ENCODE measurements at places on chromosomes 2 and 18.

DNA sequence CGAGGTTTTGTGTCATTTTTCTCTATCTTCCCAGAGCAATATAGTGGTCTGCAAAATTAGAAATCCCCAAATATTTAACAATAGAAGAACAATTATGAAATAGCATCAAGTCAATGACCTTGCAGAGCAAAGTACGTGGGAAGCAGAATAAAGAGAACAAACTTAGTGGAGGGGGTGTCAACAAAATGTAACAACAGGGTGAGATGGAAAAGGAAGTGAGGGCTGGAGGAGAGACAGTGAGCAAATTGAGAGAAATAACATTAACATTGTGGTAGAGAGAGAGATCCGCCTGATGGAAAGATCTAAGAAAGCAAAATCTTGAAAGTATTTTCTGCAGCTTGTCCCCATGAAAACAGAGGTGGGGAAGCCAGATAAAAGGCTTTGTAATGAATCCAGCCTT lies 23.4 kb downstream of the ARHGAP15 start:
- no peak for DNase-seq

- DNase-seq = no peak
These were observed 44.5 kb upstream of the MYCN start for GRCh38 chr2:15895615-15896469.

DNA sequence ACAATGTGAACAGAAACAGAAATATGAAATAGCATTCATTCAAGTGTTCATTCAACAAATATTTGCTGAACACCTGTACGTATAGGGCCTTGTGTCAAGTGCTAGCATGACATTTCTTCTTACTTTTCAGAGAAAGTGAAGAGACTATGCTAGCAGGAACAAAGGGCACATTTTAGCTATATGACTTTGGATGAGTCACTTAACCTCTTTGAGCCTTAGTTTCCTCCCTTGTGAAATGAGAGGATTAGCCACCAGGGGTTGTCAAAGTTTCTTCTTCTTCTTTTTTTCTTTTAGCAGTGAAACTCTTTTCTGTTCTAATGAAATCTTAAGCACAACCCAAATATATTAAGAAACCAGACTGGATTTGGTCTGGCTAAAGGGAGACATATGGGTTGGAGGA lies 53.1 kb downstream of the FIGN start:
- no peak for DNase-seq

- no peak for DNase-seq
These were observed 57.5 kb upstream of the GREB1L start for GRCh38 chr18:21184396-21184996.

GRCh38 chr2:216659276-216659675 lies 26.1 kb downstream of the IGFBP2 start:
- no peak for DNase-seq

GRCh38 chr2:86314125-86314524 lies 23.3 kb downstream of the REEP1 start:
- no peak for DNase-seq

GRCh38 chr2:144015036-144015435 lies 504.9 kb downstream of the ZEB2 start:
- no peak for DNase-seq

- DNase-seq = peak; percentile 31
These were observed 640 bp downstream of the SPTBN1 start for GRCh38 chr2:54456612-54457322.

GRCh38 chr2:111050701-111051376 lies 69.9 kb upstream of the BCL2L11 start:
- no peak for DNase-seq

DNA sequence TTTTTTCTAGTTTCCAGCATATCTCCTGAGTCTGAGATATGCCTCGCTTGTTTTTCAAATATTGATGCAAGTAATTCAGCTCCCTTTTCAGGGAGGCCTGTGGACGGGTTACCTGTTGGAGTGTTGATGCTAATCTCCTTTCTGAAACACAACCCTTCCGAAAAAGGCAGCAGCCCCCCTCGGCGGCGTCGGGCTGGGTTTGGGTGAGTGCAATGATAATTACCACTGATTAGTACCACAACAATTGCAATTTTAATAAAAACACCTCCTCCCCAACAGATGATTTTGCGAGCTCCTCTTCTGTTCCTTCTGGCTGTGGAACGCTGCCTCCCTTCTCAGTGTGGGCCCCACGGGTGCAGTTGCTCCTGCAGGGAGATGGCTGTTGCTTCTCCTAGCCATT lies 66.3 kb downstream of the PTGR3 start:
- DNase-seq = no peak
